ENCODE measurements at places on chromosomes 6 and 20.

DNA sequence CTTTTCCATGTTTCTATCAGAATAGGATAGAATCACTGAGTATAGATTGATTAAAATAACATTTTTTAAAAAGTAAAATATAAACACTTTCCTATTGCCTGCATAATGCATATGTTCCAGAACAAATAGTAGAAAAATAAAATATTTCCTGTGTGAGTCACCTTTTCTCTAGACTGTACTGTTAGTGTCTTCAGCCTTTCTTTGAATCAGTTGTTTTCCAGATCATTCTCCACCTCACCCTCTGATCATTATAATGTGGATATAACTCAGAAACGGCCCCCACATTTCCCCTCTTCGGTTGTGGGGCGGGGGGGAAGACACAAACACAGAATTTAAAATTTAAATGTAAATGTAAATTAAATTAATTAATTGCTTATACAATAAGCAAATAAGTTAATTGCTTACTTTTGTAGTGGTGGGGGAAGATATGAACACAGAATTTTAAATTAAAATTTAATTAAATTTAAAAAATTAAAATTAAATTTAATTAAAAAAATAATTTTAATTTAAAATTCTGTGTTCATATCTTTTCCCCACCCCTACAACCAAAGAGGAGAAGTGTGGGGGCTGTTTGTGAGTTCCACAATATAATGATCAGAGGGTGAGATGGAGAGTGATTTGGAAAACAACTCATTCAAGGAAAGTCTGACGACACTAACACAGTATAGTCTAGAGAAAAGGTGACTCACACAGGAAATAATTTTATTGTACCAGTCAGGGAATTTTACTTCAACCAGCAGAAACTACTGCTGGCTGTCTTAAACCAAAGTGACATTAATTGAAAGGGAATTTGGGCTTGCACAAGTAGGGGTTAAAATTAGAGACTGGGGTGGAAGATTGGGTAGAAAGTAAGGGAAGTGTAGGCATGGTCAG, 37.1 kb upstream of the PROKR2 start:
- DNase-seq, result no peak

GRCh38 chr20:57395111-57395966, 4.1 kb downstream of the RBM38 start:
- no peak for DNase-seq

DNA sequence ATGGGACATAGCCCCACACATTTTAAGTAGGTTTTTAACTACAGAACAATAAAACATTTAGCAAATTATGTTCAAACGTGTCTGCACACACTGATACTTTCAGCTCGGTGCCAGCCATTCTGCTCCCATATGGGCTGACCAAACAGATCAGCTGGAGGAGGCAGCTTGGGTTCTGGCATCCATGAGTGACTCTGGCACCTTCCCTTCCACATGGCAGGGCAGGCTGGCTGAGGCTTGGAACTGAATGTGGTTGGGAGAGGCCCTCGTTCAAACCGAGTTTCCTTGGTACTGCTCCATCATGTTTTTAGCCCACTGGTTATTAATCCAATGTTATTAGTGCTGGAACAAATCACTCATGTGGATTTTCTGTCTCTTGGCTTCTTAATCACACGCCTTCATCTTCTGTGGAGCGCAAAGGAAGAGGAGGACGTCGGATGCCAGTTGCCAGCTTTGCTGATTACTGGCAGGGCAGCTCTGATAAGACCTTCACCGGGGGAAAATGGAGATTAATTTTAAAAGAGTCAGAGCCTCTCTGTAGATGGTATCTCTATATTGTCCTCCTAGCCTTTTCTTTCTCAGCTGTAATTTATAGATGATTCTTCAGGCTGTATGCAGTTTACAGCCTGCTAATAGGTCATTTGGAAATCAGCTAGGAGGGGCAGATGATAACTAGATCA, 93.1 kb upstream of the TIAM2 start:
- DNase-seq, result no peak

DNA sequence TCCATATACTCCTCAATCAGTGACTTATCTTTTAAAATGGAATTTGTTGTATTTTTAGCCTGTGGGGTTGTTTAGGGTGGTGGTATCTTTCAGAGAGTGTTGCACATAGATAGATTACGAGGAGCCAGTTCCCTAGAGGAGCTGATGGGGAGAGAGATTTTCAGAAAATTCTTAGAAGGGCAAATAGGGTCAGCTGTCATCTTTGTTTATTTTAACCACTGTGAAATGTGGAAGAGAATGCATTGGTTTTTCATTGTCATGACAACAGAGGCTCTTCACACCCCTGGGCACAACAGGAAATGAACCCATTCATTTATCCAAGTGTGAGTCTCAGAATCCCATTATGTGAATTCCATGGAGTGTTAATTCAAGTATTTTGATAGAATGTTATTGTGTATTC, 188.4 kb downstream of the JARID2 start:
- no peak for DNase-seq

DNA sequence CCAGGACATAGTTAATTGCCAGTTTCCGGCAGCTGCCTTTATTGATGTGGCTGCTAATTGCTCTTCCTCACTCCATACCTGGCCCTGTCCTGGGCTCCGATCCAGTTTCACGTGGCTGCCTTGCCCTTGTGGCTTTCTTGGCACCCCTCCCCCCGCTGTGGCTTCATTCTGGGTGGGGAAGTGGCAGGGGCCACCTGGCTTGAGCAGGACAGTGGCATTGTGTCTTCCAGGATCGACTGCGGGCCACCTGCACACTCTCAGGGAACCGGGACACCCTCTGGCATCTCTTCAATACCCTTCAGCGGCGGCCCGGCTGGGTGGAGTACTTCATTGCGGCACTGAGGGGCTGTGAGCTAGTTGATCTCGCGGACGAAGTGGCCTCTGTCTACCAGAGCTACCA, 10.8 kb downstream of the MAVS start:
- no peak for DNase-seq

- DNase-seq, result no peak
These were observed 50.0 kb downstream of the LAMA4 start for GRCh38 chr6:112204350-112204706.
